Colonic mucosa (tissue), 4 donors: ENCODE measurements at places on chromosomes 16 and 17.

DNA sequence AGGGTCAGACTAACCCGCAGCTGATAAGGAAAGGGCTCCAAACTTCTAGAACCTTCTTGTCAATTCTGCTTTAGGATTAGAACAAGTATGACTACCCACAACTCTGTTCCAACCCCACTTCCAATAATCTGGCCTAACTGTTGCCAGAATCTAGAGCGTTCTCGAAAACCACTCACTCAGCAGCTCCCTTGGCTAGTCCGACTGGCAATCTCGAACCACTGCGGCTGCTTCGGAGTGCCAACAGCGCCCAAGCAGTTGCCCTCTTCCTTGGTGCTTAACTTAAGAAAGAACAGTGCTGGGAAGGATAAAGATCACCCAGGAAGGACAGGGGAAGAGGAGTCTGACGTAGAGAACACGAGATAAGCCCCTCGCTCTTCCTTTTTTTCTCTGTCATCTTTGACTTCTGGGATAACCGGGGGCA lies 818 bp downstream of the DNAJC7 start:
- DNase-seq: no peak

DNA sequence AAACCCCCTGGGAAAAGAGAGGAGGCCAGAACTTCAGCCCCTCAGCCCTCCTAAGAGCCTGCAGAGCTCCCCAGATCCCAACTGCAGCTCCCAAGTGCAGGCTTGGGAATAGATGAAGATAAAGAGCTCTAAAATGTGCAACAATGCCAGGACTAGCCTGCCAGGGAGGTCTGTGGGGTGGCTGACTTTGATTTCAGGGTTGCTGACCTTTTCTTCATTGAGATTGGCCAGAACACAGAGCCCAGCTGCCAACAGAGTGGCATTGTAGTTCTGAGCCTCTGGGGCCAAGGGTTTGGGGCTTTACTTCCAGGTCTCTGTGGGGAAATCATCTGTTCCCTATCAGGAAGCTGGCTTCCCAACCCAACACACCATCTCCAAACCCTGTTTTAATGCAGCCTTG lies 120.6 kb downstream of the COPRS start:
- DNase-seq: no peak

DNA sequence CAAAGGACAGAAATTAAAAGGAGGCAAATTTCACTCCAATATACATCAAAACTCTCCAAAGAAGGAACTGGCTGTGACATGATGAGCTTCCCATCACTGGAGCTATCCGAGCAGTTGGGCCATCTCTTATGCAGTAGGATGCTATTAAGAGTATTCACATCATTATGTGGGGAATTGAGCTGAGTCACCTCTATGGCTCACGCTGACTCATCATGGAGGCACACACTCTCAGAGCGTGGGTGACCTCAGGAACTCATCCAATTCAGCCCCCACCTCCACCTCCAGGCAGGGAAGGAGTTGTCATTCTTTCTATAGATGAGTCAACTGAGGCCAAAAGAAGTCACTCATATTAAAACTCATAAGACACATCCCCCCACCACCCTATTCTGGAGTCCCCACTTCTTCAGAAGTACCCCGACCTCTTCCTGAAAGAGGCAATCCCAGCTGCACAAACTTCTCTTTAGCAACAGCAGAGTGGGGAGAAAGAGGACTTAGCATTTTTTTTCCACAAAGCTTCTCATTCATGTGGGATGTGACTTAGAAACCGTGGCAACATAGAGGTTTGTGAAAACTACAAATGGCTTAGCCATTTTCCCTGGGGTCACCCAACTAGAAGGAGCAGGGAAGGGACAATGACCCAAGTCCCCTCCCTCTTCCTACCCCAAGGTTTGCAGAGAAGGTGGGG lies 32.5 kb downstream of the ABCC12 start:
- DNase-seq: no peak

GRCh38 chr17:59167571-59168001 lies 12.0 kb downstream of the PRR11 start:
- no peak for DNase-seq

DNA sequence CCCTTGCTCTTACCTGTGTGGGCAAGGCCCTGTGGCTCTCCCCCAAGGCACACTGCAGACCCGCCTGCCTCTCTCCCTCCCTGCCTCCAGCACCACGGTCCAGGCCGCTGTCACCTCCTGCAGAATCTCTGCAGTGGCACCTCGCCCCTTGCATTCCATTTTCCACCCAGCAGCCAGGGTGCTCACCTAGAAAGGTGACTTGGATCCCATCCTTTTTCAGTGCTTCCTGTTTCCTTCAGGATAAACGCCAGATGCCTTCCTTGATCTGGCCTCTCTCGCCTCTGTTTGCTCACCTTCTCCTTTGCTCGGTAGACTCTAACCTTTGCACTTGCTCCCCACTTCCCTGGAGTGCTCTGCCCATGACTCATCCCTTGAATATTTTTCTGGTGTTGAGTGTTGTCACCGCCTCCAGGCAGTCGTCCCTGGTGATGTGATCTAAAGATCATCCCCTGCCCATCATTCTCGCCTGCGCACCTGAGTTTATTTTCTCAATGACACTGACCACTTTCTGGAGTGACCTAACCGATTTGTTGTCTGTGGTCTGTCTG lies 79.2 kb upstream of the LGALS9 start:
- DNase-seq: peak; percentile 75

DNA sequence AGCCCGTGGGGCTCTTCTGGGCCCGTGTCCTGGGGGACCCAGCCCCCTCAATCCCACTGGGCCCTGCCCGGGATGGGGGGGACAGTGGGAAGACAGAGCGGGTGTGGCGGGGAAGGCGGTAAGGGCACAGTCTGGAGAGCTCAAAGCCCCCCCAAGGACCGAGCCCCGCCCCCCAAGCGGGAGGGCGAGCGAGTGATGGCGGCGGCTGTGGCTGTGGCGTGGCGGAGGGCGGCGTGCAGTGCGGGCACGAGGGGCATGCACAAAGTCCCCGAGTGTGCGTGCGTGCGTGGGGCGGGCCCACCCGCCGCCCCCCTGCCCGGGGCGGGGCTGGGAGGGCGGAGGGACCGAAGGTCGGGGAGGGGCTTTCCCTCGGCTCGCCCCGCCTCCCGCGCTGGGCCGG lies 3.6 kb upstream of the WDR24 start:
- DNase-seq: no peak

DNA sequence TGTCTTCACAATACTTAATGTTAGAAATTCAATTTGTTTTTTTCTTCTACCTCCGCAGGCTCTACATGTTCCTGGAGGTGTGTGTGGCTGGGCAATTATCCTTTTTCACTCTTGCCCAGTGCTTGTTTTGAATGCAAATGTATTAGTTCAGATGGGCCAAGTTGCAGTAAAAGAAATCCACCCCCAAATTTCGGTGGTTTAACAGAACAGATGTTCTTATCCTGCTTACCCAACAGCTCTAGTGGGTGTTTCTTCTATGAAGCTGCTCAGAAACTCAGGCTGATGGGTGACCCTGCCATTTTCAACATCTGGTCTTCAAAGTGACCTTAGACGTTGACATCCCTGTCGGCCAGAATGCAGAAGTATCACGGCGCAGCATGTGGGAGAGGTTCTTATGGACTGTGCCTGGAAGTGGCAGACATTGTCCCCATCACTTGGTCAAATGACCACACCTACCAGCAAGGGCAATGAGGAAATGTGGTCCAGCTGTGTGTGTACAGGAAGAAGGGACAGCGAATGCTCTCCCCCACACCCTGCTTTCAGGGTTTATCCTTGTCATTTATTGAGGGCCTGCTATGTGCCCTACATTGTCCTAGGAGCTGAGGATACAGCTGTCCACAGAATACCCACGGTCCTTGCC lies 157.3 kb downstream of the CDH13 start:
- DNase-seq: peak; percentile 63

DNA sequence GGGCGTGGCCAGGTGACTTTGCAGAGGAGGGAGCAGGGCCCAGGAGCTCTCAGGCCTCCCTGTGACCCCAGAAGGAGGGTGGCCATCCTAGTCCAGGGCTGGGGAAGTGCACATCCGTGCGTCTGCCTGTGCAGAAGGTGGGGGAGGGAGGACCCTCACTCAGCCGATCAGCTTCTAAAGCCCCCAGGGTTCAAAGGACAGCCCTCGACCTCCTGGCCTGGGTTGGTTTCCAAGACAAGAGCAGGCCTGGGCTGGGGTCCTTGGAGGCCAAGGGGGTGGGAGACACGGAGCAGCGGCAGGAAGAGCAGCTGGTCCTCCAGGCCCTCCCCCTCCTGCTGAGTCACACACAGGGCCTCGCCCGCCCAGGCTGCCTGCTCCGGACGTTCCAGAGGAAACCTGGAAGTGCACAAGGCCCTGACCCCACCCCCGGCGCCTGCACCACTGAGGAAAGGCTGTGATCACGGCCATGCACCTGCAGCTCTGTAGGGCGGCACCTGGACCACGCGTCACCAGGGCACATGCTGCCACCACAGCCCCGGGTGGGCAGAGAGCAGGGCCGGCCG lies 67.1 kb upstream of the ZNF469 start:
- no peak for DNase-seq

- no peak for DNase-seq
Observed at GRCh38 chr17:69725146-69725545, 310.6 kb downstream of the MAP2K6 start.

GRCh38 chr16:16045879-16046278 lies 96.5 kb downstream of the ABCC1 start:
- no peak for DNase-seq

DNA sequence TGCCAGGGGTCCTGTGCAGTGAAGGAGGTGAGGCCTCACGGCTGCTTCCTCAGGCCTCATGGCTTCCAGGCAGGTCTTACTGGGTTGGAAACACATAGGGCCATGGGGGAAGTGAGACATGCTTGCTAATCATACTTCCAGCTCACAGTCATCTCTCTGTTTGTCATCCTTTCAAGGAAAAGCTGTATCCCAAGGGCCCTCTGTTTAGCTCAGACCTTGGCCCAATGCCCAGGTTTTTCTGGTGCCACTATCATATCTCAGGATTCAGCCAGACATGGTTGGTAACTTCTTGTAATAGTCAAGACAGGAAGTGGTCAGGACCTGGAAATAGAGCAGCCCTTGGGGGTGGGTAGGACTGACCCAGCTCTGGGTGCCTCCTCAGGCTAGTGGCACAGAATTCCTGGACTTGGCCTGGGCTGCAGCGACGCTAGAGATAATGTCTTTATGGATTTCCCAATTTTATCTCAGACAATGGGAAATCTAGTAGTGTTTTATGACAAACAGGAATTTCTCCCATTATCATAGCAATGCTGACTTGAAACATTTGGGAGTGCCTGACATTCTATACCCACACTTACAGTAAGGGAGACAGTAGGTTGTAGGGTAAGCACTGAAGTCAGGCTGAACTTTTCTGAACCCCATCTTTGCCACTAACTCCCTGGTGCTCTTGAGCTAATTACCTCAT lies 13.5 kb upstream of the ITGB3 start:
- DNase-seq: peak; percentile 65

DNA sequence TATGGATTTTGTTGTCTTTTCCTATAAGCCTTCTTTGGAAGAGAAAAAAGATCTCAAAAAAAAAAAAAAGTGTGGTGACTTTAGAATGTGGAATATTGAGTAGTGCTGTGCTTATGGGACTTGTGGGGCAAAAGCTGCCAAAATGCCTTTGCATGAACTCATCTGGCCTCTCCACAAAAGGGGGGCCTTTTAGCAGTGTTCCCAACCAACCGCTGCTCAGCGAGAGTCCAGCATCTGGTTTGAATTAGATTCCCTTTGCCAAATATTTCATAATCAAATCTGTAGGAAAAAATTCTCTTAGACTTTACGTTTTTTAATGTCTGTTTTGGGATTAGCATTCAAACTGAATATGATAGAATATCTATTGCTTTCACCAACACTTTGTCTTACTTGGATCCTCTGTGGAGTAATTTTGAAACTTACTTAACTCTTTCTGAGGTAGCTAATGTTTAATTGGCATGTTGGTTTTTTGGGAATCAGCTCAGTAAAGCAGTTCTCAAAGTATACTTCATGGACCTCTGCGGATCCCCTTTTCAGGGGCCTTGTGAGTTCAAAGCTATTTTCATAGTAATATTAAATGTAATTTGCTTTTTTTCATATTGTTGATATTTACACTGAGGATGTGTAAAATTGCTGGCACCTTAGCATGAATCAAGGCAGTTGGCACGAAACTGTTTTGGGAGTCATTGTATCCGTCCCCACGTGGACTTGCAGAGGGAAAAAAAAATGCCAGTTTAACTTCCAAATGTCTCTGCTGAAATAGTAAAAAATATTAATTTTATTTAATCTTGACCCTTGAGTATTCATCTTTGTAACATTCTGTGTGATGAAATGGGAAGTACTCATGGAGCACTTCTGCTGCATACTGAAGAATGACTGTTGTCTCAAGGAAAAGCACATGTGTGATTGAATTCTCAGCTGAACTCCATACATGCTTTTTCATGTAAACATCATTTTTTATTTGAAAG lies 34.7 kb upstream of the VPS4A start:
- no peak for DNase-seq

DNA sequence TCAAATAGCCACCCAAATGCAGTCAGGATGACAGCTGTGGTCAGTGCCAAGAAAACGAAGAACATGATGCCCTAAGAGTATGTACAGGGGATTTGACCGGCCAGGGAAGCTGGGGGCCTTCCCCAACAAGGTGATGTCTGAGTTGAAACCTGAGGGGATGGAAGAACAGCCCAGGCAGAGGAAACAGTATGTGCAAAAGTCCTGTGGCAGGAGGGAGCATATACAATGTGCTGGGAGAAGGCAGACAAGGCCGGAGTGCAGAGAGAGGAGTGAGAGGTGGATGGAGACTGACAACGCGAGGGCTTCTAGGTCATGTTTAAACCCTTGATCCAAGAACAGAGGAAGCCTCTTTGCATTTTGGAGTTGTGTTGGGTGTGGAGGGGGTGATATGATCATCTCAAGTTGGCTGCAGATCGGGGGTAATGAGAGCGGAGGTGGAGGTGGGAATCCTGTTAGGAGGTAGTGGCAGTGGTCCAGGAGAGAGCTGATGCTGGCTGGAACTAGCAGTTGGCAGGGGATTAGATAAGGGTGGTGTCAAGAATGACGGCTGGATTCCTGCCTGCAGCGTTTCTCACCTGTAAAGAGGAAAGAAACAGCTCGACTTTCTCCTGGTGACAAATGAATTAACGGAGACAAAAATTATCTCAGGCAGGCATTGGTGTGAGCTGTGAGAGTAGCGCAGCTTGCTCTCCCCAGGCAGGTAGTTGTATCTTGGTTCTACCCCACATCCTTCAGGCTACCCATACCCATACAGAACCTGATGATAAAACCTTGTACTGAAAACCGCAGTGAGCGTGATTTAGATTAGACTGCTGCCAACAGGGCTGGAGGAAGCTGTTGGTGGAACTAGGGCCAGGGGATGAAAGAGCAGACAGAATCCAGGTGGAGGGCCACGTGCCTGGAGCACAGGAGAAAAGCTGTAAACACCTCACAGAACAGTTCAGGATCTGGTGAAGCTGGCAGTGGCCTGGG lies 37.2 kb upstream of the NGFR start:
- DNase-seq: no peak

- no peak for DNase-seq
Observed at GRCh38 chr17:62075308-62075815, 10.3 kb upstream of the MED13 start.

- DNase-seq: peak; percentile 71
Observed at GRCh38 chr17:50863221-50863843, 2.8 kb downstream of the TOB1 start.

- peak; percentile 92 for DNase-seq
Observed at GRCh38 chr17:48604770-48605329, at the start of gene HOXB6. TSS of gene HOXB6 (minus strand) at chr17:48604986. CDS start at chr17:48598150, 6,836 bp downstream.

- no peak for DNase-seq
Observed at GRCh38 chr16:12988071-12988470, 86.7 kb downstream of the SHISA9 start.
